ENCODE measurements at places on chromosomes 16 and 17.
A peak's percentile ranks its signal among the peaks of the same experiment; 100 is the strongest.

DNA sequence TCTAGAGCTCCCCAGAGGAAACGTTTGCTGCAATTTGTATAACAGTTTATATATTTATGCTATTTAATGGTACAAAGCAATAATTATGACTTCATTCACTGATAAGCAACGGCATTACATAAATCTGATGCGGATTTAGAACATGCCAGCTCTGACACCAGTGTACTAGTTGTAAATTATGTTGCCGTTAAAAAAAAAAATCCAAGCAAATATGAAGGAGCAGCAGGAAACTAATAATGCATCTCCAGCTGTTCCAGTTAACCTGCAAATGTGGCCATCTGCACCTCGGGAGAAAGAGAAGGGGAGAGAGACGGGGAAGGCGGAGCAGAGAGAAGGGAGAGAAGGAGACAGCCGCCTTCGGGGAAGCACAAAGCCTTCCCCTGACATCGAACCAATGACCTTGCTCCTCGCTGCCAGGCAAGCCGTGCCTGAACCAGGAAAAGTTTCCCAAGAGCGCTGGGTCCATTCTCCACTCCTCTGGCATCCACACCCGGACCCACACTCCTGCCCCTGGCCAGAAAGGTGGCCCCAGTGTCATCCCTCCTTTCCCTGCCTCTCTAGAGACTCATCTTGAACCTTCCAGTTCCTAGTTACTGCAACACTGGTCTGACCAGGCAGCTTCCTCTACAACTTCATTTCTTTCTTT lies 174.8 kb downstream of the C16orf78 start:
- no peak for DNase-seq

- DNase-seq = no peak
Observed at GRCh38 chr17:67215991-67216421, 29.0 kb downstream of the HELZ start.

DNA sequence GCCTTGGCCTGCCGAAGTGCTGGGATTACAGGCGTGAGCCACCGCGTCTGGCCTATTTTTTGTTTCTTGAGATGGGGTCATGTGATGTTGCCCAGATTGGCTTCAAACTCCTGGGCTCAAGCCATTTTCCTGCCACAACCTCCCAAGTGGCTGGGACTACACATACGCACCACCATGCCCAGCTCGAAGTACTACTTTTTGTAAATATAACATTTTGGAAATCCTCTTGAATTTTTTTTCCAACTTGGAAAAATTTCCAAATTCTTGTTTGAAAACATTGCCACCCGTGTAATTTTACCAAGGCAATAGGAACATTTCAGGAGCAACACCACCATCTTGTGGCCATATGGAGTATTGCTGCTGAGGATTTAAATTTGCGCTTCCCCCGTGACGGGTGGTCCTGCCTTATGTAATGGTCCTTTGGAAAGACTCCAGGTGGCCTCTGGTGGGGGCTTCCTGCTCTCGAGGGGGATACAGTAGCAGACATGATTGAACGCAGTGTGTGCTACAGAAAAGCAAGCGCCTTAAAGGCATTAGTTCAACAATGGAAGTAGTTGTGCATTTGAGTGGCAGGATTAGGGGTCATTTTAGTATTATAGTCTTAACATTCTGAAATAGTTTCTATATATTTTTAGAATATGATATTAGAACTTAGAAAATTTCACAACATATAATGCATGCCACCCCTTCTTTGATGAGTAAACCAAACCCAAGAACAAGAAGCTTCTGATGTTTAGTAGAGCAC lies 8.0 kb downstream of the FLYWCH1 start:
- no peak for DNase-seq

DNA sequence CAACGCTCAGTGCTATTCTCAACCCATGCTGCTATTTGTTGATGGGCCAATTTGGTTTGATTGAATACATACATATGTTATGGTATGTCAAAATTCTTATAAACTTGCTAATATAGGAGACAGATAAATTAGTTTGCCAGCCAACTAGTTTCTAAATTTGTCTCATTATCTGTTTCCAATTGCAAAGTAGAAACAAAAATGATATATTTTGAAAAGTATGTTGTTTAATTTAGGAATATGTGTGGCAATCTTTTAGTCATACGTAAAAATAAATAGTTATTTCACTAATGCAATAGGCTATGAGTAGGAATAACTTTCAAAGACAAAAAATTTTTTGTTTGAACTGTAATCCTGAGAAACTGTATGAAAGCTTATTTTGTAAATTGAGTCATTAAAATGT lies 210.6 kb upstream of the KCNJ16 start:
- no peak for DNase-seq

GRCh38 chr17:10792151-10792550 lies 11.7 kb downstream of the TMEM238L start:
- no peak for DNase-seq

DNA sequence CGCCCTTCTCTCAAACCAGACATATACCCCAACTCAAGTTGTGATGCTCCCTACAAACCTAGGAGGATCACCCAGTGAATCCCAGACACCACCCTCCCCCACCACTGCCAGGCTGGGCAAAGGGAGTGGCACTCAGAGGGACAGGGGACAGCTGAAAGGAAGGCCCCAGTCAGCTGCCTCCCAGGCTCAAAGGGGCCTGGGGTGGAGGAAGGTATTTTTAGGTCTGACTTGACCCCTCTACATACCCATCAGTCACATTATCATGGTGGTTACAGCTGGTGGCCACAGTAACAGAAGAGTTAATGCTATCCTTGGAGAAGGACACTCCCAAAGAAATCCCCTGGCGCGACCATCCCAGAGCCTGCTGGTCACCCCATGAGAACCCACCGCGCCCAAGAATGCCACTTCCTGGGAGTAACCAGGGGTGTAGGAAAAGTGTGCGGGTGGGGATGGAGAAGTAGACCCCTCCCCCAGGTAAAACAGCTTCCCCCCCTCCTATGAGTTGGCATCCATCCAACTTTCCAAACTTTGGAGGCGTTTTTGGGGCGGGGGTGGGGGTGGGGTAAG lies 1.1 kb downstream of the CACNB1 start:
- no peak for DNase-seq

GRCh38 chr17:2050300-2051060 lies 4.4 kb upstream of the HIC1 start:
- DNase-seq = peak; percentile 45

GRCh38 chr17:17348872-17349723 lies 45.9 kb downstream of the NT5M start:
- DNase-seq = no peak

DNA sequence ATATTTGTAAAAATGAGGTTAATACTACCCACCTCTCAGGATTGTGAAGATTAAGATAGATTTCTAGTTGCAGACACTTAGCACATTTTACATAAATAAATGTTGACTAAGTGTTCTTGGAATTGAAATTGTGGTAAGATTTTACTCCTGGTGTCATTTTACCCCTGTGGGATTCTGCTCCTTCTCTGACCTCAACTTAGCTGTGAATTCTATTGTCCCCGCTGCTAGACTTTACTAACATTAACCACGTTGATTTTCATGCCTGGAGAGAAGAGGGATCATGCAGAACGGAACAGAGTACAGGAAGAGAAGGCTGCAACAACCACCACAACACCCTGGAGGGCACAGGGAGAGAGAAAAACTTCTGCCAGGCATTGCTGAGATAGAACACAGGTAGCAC lies 2.1 kb upstream of the TOM1L1 start:
- no peak for DNase-seq

- DNase-seq = peak; percentile 37
Observed at GRCh38 chr16:4317532-4318450, 1.9 kb downstream of the GLIS2 start.

DNA sequence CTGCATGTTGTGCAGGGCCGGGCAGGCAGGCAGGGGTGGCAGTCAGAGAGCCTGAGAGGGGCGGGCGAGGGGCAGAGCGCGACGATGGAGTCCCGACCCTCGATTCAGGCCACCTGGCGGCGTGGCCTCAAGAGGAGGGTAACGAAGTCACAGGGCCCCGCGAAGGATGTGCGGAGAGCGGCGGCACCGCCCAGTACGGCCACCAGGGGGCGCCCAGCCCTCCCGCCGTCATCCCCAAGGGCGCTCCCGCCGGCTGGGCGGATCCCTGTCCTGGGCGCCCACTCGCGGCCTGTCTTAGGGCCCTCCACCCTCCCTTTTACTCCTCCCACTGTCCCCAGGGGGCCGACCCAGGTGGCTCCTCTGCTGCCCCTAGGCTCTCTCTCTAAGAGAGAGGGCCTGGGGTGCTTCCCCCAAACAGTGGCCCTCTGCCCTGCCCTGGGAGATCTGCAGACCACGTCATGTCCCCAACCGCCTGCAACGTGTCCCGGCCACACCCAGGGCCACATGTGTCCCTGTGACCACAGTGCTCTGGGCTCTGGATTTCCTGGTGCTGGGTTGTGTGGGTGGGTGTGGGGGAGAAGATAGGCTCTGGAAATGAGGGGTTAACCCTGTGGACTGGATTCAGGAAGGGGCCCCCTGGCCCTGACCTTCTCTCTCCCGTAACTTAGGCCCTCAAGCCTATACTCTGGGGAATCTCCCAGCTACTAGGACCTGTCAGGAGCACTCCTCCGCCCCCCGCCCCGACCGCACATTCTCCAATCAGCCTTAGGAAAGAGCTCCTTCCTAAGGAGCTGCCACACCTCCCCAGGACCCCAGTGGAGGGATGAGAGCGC lies 5.9 kb downstream of the DPEP2 start:
- DNase-seq = no peak

GRCh38 chr16:79349803-79350202 lies 250.7 kb downstream of the MAF start:
- DNase-seq = no peak

GRCh38 chr17:18040261-18040858 lies 1.2 kb downstream of the GID4 start:
- DNase-seq = no peak

DNA sequence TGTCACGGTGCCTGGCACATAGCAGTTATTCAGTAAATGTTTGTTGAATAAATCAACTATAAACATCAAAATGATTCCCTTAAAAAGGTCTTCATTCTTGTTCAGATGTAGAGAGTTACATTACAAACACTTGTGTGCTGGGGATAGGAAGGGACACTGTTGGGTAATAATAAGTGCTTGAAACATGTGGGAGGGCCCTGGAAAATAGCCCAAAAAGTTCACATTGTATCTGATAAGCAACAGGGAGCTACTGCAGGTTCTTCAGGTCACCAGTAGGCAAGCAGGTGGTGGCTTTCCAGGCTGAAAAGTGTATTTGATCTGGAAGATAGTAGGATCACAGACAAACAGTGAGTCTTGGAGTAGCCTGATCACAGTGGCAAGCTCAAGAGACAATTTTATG lies 19.0 kb upstream of the ZNF652 start:
- no peak for DNase-seq

DNA sequence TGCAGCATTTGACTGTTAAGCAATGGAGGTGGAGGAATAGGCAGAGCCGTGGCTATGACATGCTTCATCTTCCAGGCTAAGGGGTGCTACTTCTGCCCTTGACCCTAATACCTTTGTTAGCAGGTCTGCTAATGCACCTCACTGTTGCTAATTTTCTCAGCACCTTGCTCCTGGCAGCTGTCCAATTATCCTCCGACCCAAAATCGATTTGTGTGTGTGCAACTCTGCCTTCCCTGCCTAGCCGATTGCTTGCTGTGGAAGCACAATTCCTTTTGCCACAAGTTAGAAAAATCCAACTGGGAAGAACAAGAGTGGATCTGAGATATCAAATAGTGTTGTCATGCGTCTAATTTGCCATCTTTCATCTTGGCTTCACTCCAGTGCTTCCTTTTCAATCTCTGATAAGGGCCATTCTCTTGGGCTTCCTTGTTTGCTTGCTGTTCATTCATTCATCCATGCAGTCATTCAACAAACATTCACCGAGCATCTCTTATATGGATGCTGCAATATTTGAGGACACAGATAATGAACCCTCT lies 422.8 kb downstream of the RBFOX1 start:
- DNase-seq = no peak

- no peak for DNase-seq
Observed at GRCh38 chr17:46719891-46720290, 98.6 kb downstream of the WNT3 start.

GRCh38 chr17:70187383-70187782 lies 18.1 kb downstream of the KCNJ2 start:
- no peak for DNase-seq

- DNase-seq = no peak
Observed at GRCh38 chr17:63623786-63624530, 1.7 kb downstream of the MAP3K3 start.

DNA sequence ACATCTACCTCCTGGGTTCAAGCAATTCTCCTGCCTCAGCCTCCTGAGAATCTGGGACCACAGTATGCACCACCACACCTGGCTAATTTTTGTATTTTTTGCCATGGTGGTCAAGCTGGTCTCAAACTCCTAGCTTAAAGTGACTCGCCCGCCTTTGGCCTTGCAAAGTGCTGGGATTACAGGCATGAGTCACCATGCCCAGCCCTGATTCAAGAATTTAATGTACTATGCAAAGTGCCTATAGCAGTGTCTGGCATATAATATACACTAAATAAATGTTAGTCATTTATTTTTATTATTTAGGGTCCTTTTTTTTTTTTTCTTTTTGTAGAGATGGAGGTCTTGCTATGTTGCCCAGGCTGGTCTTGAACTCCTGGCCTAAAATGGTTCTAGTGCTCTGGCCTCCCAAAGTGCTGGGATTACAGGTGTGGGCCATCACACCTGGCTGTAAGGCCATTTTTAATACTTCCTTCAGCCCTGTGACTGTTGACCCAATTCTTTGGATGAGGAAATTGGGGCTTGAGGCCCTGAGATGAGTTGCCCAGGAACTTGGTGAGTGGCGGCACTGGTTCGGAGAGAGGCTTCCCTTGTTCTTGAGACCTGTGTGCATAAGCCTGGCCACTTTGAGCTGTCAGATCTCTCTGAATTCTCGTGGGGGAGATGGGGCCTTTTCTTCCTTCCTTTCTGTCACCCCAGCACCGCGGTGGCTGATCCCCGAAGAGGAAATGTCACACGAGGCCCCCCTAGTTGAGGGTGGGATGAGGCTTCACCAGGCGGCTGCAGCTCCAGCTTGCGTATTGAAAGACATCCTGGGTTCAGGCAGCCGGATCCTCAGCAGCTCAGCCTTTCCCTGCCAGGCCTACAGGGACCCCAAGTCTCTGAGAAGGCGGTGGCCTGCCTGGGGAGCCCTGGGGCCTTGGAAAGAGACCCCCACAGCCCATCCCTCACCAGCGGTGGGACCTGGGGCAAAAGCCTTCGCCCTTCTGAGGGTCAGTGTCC lies 38.7 kb downstream of the LAT start:
- no peak for DNase-seq

GRCh38 chr17:73534209-73534909 lies 109.9 kb downstream of the SDK2 start:
- no peak for DNase-seq

- DNase-seq = no peak
Observed at GRCh38 chr17:48952904-48953303, 8.3 kb upstream of the SNF8 start.

Data from SW 1271 (cell line).